ENCODE measurements at places on chromosomes 4 and X.
A peak's percentile ranks its signal among the peaks of the same experiment; 100 is the strongest.

- no peak for DNase-seq
These were observed 39.6 kb downstream of the DGKK start for GRCh38 chrX:50430917-50431575.

GRCh38 chr4:140297221-140297570 lies 76.2 kb upstream of the SCOC start:
- peak; percentile 91 for DNase-seq

DNA sequence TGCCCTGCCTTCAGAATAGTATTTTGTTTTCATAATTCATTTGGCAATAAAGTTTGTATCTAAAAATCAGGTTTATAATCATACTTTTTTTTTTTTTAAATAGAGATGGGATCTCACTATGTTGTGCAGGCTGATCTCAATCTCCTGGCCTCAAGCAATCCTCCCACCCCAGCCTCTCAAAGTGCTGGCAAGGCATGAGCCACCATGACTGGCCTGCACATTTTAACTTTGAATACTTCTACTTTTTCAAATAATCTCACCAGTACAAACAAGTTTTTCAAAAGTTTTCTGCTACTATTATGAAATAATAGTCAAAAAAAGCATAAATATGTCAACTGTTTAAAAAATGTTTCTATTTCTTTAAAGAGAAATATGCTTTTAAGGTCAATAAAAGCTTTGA lies 69.6 kb upstream of the GPR34 start:
- no peak for DNase-seq

DNA sequence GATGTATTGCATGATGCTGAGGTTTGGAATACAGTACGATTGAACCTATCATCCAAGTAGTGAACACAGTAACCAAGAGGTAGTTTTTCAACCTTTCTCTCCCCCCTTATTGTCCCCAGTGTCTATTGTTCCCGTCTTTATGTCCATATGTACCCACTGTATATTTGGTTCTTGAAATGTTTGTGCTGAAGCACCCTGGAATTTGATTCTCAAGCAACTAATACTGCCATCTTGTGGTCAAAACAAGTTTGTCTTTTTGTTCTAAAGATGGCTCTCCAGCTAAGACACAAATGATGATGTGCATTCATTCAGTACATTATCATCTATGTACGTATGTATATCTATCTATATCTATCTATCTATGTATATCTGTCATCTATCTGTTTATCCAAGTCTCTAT lies 33.5 kb upstream of the DCX start:
- peak; percentile 79 for DNase-seq

GRCh38 chr4:85833302-85833701 lies 358.4 kb downstream of the ARHGAP24 start:
- no peak for DNase-seq

GRCh38 chr4:186148336-186148975 lies 42.9 kb upstream of the CYP4V2 start:
- DNase-seq: no peak

DNA sequence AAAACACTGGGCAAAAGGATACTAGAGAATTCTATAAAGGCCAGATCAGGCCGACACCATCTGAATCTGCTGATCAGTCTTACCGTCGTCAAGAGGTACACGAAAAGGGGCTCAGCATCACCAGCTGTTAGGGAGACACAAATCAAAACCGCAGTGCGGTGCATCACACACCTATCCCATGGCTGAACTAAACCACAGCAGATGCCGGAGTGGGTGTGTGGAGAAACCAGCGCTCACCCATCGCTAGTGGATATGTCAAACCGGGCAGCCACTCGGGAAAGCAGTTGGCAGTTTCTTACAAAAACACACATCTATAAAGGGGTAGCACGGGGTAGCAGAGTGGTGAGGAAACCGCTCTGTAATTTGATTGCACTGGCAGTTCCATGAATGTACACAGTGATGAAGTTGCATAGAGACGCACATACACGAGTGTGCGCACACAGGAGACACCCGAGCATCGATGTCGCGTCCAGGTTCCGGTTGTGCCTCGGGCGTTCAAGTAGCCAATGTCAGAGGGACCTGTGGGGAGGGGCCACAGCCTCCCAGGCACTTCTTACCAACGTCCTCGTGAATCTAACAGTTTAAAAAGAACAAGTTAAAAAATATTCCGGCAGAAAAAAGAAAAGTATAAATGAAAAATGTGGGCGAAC lies 23.1 kb upstream of the CCNQ start:
- no peak for DNase-seq

GRCh38 chr4:3252480-3252828 lies 3.5 kb downstream of the MSANTD1 start:
- DNase-seq: no peak

- DNase-seq: no peak
These were observed 171.1 kb upstream of the CXCL13 start for GRCh38 chr4:77434299-77435092.

DNA sequence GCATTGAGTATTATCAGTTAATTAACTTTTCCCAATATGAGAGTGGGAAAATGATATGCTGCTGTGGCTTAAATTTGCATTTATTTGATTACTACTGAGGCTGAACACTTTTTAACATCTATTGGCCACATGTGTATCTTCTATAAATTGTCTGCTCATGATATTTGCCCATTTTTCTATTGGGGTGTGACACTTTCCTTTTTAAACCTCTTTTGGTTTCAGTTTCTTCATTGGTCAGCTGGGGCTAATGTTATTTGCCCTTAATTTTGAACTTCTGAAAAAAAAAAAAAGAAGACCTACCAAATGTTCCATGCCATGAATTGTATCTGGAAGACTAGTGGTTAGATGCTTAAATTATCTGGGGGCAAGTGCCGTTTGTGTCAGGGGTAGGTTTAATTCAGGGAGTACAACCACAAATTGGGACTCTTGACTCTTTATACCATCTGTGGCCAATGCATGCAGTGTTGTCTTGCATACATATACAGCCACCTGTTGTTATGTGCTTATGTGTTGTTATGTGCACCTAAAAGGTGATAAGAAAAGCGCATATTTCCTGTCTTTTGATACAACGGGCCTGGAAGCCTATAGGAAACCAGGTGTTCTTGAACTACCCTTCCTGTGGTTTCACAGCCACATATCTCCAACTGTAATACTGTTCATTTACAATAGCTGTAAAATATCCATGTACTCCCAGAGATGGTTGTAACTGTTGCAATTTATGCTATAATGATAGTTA lies 49.0 kb downstream of the SH2D1A start:
- no peak for DNase-seq

DNA sequence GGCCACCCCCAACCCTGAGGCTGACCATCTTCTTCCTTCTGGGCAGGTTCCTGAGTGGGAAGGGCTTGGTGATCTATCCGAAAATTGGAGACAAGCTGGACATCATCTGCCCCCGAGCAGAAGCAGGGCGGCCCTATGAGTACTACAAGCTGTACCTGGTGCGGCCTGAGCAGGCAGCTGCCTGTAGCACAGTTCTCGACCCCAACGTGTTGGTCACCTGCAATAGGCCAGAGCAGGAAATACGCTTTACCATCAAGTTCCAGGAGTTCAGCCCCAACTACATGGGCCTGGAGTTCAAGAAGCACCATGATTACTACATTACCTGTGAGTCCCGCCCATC lies 9.7 kb downstream of the EFNB1 start:
- no peak for DNase-seq

GRCh38 chr4:107897823-107898222 lies 33.5 kb upstream of the CYP2U1 start:
- no peak for DNase-seq

DNA sequence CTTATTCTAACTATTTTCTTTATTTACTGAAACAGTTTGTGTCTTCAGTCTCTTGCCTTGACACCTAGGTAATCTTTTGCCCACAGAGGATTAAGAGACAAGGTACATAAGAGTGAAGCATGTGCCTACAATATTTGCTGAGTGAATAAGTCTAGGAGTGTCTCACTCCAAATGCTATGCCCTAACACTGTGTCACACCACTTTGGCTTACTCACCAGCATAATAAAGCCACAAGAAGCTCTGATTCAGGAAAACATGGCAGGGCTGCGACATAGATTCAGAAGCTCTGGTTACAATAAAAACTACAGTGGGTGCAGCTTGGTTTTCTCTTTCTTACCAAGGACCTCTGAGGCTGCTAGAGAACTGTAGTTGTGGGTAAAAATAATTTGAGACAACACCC lies 127.1 kb downstream of the RBM46 start:
- no peak for DNase-seq

DNA sequence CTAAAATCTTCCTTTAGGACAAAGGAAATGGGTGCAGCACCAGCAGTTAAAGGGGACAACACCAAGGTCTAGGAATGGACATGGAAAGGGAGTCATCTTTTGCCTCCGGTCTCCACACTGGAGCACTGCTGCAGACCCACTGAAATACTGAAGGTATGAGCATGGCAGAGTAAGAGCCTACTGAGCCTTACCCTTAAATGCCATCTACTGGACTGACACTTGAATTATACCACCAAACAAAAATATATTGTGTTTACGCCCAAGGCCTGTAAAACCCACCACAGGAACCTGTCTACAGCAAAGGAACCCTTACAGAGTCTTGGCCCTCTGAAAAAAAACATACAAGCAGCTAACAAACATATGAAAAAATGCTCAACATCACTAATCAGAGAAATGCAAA lies 443.4 kb downstream of the CCSER1 start:
- no peak for DNase-seq

All from NCI-H1092 treated with DMSO at 0.1 percent for 48 hours (cell line).